Amniotic stem cell (primary cell): ENCODE measurements at places on chromosomes 1 and 21.

GRCh38 chr21:45786660-45787059 lies 143.1 kb downstream of the PCBP3 start:
- DNase-seq = no peak

DNA sequence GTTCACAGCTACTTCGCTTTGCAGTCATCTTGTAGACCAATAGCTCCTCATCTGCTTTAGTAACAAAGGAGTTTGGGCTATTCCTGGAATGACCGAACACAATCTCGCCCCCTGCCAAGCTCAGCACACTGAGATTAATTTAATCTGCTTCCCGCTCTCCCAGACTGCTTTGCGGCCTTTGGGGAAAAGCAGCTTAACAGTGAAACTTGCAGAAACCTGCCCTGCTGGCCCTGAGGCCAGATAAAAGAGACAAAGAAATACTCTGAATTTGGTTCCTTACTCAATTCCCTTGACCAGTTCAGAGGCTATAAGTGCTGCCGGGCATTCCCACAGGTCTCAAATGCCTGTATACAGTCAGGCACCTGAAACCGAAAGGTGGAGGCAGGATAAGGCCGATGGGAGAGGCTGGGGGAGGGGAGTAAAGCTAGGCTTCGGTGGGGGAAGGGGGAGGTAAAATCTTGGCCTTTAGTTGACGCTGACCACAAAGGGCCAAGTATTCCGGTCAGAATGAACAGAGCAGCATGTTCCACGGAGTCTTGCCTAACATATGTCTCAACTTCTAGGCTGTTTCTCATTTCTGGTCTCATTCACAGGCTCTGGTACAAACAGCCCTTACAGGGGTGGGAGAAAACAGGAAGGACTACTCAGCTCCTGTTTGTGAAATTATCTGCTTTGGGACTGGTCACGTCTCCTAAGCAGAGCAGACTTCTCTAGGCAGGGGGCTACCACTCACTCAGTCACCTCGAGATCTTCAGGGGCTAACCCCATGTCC lies 17.7 kb upstream of the A3GALT2 start:
- no peak for DNase-seq

- no peak for DNase-seq
Observed at GRCh38 chr1:54857746-54858561, 29.0 kb downstream of the DHCR24 start.

GRCh38 chr1:227453631-227454355 lies 109.6 kb upstream of the ZNF678 start:
- DNase-seq = no peak

- DNase-seq = no peak
Observed at GRCh38 chr1:12386130-12386529, 156.3 kb downstream of the VPS13D start.

- DNase-seq = no peak
Observed at GRCh38 chr1:80036690-80037432, 1030.3 kb upstream of the ADGRL4 start.

- DNase-seq = no peak
Observed at GRCh38 chr1:201639826-201640225, 100.9 kb downstream of the NAV1 start.

- DNase-seq = no peak
Observed at GRCh38 chr1:98103617-98104285, 182.9 kb upstream of the DPYD start.

DNA sequence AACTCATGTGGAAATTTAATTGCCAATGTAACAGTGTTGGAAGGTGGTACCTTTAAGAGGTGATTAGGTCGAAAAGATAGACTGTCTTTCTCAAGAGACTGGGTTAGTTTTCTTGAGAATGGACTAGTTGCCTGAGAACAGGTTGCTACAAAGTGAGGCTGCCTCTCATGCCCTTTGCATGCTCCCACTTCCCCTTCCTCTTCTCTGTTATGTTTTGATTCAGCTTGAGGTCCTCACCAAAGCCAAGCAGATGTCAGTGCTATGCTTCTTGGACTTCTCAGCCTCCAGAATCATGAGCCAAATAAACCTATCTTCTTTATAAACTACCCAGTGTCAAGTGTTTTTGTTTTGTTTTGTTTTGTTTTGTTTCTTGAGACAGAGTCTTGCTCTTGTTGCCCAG lies 187.0 kb upstream of the RUNX1 start:
- DNase-seq = no peak

- DNase-seq = no peak
Observed at GRCh38 chr1:153786038-153786790, 11.0 kb downstream of the SLC27A3 start.

GRCh38 chr1:234978397-234979295 lies 150.0 kb downstream of the TOMM20 start:
- no peak for DNase-seq

DNA sequence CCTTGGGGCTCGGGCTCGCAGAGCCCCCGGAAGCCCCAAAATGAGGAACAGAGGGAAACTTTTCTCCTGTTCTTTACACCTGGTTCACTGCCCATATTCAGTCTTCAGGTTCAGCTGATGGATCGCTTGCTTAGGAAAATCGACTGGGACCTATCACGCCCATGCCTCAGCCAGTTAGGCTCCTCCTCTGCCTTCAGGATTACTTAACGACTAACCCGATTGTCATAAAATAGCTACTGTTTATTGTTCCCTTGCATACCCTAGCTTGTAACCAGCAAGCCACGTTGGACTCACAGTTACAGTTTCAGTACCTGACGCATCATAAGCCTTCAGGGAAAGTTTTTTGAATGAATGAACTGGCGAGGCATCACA lies 692 bp downstream of the TARDBP start:
- no peak for DNase-seq

GRCh38 chr1:221759436-221759835 lies 17.5 kb upstream of the DUSP10 start:
- DNase-seq = no peak

DNA sequence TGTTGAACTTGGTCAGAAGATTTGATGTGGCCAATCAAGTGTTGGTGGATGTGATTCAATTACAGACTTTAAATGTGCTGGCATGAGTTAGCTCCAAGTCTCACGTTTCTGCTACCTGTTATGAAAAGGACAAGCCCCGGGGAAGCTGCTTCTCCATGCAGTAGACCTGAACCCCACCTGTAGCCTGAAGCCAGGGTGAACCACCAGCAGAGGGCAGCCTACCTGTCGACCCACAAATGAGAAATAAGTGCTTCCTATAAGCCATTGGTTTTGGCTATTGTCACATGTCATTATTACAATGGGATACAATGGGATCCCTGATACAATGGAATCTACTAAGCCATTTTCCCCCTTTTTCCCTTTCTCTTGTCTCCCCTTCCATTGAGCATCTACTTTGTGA lies 230.2 kb downstream of the PRDM2 start:
- DNase-seq = no peak

GRCh38 chr1:4362314-4363044 lies 291.9 kb upstream of the AJAP1 start:
- DNase-seq = no peak

DNA sequence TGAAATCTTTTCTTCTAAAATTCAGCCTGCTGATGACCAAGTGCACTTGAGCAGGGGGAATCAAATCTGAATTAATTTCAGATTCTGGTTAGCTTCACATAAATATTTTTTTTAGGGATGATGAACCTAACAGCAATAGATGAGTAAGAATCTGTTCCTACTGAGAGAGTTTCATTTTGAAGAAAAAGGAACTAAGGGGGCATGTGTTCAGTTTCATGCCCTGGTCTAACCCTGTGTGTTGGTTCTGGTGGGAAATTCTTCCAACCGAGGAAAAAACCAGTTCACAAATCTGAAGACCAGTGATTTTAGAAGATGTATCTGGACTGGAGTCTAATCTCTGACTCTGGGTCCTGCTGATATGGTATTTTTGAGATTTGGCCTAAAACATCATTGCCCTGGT lies 13.7 kb downstream of the SELL start:
- DNase-seq = no peak

- DNase-seq = no peak
Observed at GRCh38 chr1:86396498-86396890, 371 bp upstream of the ODF2L start.

GRCh38 chr1:226061841-226062557 lies 517 bp upstream of the H3-3A start:
- DNase-seq = peak; percentile 35

DNA sequence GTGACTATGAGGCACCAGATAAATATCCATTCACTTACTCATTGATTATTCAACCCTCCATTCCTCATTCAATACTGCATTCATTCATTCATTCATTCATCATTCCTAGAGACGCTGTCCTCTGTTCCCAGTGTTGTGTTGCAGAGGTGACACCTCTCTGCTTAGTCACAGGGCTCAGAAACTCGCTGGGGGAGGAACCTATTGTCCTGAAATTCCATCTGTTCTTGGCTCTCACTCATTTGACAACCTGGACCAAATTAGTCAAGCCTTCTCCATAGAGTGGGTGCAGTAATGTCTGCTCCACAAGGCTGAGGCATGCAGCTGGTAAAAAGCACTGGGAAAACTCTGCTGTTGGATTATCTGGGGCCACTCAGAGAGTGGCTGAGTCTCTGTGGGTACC lies 49.7 kb downstream of the MYOM3 start:
- DNase-seq = no peak

- no peak for DNase-seq
Observed at GRCh38 chr1:47781171-47781959, 215.8 kb downstream of the TRABD2B start.

DNA sequence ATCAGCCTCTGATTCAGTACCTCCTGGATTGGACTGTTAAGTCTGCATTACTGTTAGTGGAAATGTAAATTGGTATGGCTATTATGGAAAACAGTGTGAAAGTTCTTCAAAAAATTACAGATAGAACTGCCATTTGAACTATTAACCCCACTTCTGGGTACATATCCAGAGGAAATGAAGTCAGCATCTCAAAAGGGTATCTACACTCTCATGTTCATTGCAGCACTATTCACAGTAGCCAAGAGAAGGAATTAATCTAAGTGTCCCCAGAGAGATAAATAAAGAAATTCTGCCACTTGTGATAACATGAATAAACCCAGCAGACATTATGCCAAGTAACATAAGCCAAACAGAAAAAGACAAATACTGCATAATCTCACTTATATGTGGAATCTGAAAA lies 676.0 kb downstream of the PLA2G4A start:
- no peak for DNase-seq

DNA sequence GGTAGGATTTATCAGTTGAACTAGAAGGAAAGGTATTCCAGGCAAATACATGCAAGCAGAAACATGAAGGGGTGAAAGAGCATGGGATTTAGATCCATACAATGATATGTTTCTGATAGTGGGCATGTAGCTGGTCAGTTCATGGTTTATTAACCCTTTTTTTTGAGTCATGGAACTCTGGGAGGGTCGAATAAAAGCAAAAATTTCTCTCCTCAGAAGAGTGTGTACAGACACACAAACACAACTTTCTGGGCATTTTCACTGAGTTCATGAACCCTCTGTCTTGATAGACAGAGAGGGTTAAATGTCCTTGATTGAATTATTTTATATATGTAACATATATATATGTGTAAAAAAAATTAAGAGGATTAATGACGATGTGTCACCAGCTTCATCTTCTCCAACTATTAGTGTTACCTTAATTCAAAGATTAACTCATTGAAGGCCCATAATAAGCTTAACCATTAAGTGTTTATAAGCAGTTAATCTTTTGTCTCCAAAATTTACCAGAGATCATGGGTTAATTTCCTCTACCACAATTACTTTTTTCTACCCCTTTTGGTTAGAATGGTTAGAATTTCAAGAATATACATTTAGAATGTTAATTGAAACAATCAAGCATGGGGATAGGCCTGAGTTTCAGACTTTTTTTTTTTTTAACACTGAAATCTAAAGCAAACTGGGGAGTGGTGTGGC lies 4.6 kb downstream of the JUN start:
- no peak for DNase-seq

GRCh38 chr1:7127322-7128075 lies 342.2 kb downstream of the CAMTA1 start:
- DNase-seq = no peak

DNA sequence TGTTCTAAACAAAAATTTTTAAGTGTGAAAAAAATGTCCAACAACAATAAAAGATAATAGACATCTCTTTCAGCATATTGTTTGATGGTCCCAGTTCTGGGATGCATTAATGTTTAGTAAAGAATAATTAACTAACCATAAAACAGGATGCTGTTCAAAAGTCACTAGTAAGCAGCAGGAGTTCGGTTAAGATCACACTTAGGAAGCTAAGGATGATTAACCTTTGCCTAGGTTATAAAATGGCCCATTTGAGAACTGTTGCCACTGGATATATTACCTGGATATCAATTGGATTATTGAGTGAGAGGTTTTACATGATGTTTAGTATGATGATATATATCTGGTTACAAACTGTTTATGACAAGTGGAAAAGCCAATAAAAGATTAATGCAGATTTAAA lies 171.7 kb downstream of the ATG4C start:
- no peak for DNase-seq

- no peak for DNase-seq
Observed at GRCh38 chr1:61472876-61473275, 252.1 kb downstream of the TM2D1 start.

GRCh38 chr1:113792471-113792870 lies 19.8 kb downstream of the RSBN1 start:
- no peak for DNase-seq

DNA sequence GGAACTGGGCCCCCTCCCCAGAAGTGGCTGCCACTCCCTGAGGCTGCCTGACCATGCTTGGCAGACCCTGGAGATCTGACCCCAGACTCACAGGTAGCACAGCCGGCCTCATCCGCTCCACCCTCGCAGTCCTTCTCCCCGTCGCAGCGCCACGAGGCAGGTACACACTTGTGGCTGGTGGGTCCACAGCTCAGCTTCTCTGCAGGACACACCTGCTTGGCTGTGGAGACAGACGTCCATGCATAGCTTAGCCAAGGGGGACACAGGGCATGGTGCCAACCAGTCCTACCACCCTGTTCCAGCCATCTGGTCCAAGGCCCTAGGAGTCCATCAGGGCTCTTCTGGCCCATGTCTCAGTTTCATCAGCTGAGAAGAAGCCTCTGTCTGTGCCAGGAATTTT lies 42.2 kb upstream of the MAGOH start:
- no peak for DNase-seq

DNA sequence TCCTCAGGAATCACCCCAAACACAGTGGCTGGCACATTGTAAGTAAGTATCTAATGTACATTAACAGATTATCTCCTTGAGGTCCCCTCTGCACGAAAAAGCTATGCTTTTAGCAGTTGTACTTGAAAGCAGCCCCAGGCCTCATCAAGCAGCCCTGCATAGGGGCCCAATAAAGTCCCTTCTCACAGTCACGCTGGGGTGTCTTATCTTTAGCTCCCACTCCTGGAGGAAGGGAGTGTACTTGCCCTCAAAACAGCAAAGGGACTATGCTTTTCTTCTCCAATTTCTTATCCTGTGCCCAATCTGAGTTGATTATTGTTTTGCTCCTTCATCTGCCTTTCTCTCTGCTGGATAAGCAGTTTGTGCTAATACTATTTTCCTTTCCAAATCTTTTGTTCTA lies 168.8 kb upstream of the PLXNA2 start:
- no peak for DNase-seq
